ENCODE measurements at places on chromosomes 2 and 18.

- DNase-seq = no peak
Measured at GRCh38 chr2:76252704-76253103, 542.0 kb upstream of the GCFC2 start.

GRCh38 chr2:96856776-96857666 lies 795 bp downstream of the ANKRD39 start:
- no peak for DNase-seq

- peak; percentile 43 for DNase-seq
Measured at GRCh38 chr2:201164166-201164565, 18.8 kb upstream of the CASP10 start.

- no peak for DNase-seq
Measured at GRCh38 chr2:40665493-40666232, 213.8 kb upstream of the SLC8A1 start.

GRCh38 chr2:64769392-64770044 lies 115.8 kb upstream of the SERTAD2 start:
- DNase-seq = no peak

DNA sequence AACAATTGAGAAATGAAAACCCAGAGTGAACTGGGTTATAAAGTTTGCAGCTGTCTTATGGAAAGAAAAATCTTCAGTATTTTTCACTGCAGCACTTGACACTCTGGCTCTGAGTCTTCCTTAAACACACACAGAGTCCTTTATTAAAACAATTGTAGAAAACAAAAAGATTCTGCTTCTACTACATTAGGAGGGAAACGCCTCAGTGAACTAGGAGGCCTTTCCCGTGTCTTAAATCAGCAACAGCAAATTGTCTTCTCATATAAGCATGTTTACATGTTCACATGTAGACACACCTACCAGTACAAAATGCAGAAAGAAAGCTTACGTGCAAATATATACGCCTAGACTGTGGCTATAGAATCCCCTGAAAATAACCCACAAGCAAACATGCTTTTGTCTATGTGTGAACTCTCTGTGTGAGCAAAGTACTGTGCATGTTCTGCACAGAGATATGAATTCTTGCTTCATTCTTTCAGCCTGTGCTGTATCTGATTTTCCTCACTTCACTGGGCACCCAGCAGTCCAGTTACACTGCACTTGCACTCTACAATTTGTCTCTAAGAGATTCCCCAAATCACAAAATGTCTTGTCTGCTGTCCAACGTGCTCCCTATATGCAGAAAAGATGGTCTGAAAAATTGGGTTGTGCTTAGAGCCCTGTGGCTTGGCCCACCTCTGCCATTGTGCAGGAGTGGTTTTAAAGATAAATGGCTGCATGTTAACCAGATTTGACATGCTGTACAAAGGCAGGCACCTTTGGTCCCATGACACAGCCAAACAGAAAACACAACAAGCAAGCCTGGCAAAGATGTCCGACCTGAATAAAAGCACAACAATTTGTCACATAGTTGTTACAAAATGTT lies 24.5 kb downstream of the ZEB2 start:
- DNase-seq = peak; percentile 15

DNA sequence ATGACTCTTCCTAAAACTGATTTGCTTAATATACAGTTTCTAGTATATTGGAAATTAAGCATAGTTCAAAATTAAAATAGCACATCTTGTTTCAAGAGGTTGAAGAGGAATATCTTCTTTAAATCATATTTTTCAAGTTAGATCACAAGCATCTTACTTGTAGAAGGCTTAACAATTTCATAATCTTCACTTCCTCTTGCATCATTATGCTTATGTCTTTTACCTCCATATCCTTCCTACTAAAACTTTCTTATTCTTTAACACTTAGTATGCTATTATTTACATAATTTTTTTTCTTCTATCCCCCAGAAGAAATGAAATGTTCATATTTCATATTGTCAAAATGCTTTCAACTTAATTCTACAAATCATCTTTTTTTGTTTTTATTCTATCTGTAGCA lies 1354.9 kb upstream of the TMEFF2 start:
- DNase-seq = peak; percentile 4

DNA sequence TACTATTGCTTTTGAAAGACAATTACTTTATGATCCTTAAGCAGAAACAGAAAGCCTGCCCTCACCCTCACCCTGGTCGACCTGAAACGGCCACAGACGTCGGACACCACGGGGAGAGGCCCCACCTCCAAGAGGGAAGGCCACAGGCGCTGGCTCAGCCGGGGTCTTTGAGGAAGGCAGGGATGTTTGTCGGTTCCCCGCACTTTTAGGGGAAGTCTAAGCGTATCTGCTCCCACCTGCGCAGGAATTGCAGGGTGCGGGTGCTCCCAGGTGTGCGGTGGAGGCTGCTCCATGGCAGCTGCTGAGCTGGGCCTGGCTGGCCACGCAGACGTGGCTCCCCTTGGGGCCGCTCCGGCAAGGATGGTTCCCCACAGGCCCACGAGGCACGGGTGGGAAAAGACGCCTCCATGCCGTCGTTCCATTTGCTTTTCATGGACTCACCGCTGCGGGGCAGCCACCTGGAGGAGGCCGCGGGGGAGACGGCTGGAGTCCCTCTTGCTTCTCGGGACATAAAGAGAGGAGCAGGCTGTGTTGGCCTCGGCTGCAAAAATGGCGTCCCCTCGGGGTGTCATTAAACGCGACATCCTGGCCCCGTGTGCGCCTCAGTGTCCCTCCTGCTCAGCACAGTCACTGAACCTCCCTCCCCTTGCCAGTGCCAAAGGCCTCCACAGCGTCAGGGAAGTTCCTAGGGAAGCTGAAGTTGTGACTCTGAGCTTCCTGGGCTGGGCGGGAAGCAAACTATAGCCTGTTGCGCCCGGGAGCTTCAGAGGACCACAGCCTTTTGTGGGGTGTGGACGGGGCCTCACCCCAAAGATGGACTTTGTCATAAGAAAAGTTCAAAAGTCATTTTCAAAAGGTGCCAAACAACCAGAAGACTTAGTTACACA lies 63.4 kb downstream of the NFATC1 start:
- no peak for DNase-seq

GRCh38 chr2:231461516-231461971 lies 2.7 kb downstream of the NCL start:
- no peak for DNase-seq

DNA sequence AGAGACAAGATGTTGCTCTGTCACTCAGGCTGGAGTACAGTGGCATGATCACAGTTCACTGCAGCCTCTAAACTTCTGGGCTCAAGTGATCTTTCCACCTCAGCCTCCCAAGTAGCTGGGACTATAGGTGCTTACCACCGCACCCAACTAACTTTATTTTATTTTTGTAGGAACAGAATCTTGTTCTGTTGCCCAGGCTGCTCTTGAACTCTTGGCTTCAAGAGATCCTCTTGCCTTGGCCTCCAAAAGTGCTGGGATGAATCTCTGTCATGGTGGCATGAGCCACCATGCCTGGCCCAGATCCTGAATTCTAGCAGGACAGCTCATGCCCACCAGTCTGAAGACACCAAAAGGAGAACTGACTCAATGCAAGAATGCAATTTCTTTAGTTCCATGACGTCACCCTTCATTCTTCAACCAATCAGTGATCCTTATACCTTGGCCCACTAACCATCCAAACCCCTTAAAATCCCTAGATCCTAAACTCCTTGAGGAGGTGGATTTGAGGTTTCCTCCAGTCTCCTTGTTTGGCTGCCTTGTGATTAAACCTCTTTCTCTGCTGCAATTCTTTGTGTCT lies 25.6 kb upstream of the CXXC1 start:
- no peak for DNase-seq

DNA sequence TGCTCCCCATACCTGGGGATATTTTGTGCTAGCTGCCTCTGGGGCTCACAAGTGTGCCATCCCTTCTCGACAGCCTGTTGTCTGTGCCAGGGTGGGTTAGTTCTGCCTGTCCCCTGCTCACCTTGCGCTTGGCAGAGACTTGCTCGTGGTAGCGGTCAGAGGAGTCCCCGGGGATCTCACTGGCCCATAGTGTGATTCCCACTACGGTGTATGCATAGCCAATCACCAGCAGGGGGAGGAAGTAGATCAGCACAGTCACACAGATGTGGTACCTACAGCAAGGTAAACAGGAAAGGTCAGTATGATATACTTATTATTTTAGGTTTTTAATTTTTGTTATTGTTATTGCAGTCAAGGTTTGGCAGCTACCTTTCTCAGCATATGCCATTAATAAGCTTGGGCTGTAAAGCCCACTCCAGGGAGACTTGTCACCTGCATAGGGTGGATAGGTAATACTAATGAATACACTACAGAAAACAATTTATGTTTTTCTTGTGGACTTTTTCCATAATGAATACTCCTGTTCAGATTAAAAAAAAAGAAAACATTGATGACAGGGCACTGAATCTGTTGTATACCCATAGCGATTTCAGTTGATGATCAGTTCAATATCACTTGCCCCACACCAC lies 95.2 kb downstream of the POLE4 start:
- peak; percentile 41 for DNase-seq

GRCh38 chr2:206230060-206230762 lies 44.3 kb upstream of the ZDBF2 start:
- DNase-seq = peak; percentile 8

GRCh38 chr2:172211512-172211911 lies 108.8 kb upstream of the DLX2 start:
- DNase-seq = no peak

DNA sequence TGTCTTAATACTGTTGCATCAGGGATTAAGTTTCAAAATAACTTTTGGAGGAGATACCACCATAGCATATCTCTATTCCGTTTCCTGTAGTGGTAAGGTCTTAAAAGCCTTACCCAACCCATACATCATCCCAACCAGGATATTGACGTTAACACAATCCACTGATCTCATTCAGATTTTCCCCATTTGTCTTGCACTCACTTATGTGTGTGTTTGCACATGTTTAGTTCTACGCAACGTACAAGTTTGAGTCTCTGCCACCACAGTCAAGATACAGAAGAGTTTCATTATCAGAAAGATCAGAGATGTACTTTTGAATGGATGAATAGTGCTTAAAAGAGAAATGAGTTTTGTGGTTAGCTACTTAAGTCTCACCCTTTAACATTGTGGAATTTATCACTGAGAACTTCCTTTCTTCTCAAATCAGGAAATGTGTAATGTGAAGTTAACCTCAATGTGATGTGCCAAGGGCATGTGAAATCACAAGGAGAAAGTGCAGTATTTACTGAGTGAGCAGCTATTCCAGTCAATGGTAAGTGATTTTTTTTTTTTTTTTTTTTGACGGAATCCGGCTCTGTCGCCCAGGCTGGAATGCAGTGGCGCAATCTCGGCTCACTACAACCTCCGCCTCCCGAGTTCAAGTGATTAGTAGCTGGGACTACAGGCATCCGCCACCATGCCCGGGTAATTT lies 69.2 kb upstream of the EPHA4 start:
- no peak for DNase-seq

Measured in cardiac fibroblast (primary cell).